ENCODE measurements at places on chromosomes 12 and 14.

- DNase-seq, result no peak
Measured at GRCh38 chr14:36510078-36510799, 9.8 kb downstream of the NKX2-1 start.

- peak; percentile 33 for DNase-seq
Measured at GRCh38 chr12:54360717-54361456, 3.4 kb downstream of the GPR84 start.

DNA sequence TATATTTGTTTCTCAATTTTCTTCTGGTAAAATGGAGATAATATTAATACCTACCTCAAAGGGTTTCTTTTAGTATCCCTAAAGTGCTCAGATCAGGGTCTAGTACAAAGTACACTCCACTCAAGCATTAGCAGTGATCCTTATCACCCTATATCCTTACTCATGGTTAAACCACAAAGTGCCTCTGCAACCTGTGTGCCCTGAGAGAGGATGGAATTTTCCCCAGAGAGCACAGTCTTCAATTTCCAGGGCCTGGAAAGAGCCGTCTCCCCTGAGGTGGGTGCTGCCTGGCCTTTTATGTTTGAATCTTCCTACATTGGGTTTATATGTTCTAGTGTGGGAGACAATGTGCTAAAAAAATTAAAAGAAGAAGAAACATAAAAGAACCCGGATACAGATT lies 183.1 kb upstream of the FBXO33 start:
- no peak for DNase-seq

- no peak for DNase-seq
Measured at GRCh38 chr12:52346593-52346992, 20.7 kb downstream of the KRT85 start.

- DNase-seq, result no peak
Measured at GRCh38 chr12:42180990-42181596, 36.4 kb upstream of the GXYLT1 start.

DNA sequence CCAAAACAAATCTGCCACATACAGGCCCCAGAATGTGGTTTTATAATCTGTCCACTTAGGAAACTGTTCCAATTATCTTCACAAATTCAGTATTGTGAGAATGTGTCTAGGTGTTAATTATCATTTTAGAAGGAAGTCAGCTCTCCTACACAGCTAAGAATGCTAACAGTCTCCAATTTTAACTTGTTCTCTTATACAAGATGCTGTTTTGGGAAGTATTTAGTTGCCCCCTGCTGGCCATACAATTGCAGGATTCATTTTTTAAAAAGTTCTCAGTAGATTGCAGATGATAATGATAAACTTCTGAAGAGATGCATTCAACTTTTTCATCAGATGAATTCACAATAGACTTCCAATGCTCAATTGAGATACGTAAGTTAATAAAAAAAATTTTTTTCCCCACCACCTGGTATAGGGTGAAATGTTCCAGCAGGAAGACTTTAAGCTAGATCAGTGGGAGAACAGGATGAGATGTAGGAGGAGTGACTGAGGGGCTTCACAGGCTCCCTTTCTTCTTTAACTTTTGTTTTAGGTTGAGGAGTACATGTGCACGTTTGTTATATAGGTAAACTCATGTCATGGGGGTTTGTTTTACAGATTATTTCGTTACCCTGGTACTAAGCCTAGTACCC lies 27.3 kb upstream of the OSBPL8 start:
- peak; percentile 30 for DNase-seq

DNA sequence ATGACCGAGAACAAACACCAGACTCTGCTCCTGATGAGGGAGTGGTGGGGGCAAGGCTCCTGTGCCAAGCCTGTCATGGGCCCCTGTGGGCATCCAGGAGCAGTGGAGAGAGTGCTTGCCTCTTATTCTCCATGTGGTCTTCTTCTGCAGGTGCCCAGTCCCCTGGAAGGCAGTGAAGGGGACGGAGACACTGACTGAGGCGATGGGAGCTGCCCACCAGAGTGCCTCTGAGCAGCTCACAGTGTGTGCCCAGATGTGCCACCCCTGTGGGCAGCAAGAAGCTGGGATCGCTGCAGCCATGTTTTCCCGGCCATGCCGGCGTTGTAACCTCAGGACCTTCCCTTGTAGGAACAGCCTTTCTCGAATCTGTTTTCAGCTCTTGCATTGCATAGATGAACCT lies 6.4 kb upstream of the EP400 start:
- DNase-seq, result no peak

DNA sequence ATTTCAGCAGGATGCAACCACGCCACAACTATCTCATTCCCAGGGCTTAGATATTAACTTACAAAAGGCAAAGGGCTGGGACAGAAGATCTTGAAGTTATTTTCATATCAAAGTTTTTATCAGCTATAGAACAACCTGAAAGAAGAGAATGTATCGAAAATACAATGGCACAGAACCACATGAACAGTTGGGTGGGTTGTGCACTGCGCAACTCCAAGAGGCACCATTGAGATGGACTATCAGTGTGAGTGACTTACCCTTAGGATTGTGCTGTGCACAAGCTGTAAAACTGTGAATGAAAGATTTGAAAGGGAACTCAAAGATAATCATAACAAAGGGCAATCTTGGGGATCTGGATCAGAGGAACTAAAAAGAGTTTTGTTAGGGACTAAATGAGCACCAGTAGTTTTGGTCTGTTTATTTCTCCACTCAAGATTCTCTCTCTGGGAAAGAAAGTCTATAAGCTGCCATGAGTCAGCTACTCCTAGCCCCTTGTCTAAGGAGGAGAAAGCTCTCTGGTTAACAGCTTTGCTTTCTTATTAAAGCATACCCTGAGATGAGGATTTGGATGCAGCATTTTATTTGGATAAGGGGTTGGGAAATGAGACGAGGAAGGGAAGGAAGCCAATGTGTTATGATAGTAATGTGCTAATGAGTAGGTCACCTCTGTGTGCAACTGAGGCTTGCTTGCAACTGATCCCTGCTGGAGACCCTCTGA lies 62.2 kb downstream of the TBX5 start:
- no peak for DNase-seq

GRCh38 chr14:75711105-75711795 lies 50.2 kb downstream of the TTLL5 start:
- DNase-seq, result peak; percentile 4

GRCh38 chr12:116266168-116266601 lies 11.3 kb downstream of the MED13L start:
- DNase-seq, result no peak

GRCh38 chr12:80000831-80001230 lies 65.9 kb upstream of the PPP1R12A start:
- DNase-seq, result no peak

DNA sequence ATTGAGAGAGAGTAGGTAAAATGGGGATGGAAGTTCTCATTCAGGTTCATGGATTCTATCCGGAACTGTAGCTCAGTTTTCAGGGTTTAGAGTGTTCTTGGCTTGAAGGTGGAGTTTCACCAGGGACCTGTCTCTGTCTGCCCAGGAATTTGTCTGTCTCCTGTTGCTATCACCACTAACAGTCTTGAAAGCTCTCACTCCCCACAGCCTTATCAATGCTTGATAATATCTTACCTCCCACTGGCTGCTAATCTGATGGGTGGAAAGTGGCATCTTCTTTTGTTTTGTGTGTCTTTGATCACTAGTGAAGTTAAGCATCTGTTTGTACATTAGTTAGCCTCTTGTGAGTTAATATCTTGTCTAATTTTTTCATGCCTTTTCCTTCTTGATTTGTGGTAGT lies 60.3 kb upstream of the TSPAN11 start:
- DNase-seq, result no peak

DNA sequence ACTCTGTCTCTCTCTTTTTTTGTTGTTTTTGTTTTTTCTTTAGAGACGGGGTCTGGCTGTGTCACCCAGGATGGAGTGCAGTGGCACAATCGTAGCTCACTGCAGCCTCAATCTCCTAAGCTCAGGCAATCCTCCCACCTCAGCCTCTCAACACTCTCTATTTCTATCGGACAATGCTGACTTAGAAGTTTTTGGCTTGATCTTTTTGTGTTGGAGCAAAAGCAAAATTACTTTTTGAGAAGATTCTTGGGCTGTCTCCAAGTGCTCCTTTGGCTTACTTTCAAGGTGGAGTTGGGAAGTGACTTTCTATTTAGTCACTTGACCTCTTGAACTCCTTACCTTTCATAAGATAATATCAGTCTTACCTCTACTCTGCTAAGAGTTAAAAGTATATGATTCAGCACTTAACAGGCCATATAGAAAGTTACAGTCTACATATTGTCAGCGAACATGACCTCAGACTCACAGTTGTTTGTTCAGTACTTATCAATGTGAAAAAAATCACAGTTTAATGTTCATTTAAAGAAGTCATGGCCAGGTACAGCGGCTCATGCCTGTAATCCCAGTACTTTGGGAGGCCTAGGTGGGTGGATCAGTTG lies 15.4 kb upstream of the MIA2 start:
- DNase-seq, result no peak

DNA sequence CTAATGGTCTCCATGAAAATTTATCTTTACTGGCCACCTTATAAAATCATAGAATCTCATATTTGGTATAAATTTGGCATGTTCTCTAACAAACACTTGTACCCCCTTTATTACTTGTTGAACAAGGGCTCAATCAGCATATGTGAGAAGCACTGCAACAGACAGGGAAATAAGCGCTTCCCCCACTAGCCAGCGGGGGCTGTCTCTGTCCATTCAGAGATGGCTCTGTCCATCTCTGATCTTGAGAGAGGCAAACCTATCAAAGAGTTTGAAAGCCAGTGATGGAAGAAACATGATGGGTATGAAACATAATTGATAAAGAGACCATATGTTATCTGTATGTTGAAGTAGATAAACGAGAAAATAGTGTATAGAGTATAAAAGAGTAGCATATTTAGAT lies 326.8 kb downstream of the PDZRN4 start:
- no peak for DNase-seq

- peak; percentile 63 for DNase-seq
Measured at GRCh38 chr14:105093431-105094192, 28.4 kb upstream of the GPR132 start.

GRCh38 chr14:63371033-63371432 lies 52.3 kb upstream of the GPHB5 start:
- DNase-seq, result no peak

GRCh38 chr12:45944771-45945170 lies 45.6 kb downstream of the SCAF11 start:
- no peak for DNase-seq

DNA sequence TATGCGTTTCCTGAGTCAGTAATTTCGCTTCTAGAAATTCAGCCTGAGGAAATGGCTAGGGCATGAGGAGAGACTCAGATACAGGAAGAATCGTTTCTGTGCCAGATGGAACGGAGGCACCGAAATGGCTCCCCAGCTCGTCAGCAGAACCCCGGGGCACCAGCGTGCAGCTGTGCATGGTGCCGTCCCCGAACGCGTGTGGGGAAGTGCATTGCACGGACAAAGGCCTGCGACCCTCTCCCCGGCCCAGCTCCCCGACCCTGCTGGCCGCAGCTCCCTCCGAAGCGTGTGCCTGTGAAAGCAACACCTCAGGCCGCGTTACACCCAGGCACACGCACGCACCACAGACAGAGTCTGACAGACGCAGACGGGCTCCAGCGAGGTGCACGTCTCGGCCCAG lies 82.9 kb downstream of the NOC4L start:
- no peak for DNase-seq

DNA sequence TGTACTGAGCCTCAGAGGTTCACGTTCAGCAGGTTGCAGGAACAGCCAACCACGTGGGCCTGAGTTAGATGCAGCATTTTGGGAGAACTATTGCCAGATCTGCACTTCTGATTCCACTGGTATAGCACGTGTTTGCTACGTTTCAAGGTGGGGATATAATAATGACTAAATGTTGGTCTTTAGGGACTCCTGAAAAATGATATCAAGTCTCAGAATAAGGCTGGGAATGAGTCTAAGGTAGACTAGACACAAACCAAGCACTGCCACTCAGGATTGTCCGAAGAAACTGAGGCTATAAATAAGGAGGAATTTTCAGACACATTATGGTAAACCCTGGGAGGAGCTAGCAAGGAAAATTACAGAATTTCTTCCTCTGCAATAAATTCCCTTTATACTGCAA lies 98.1 kb downstream of the ESR2 start:
- DNase-seq, result no peak

DNA sequence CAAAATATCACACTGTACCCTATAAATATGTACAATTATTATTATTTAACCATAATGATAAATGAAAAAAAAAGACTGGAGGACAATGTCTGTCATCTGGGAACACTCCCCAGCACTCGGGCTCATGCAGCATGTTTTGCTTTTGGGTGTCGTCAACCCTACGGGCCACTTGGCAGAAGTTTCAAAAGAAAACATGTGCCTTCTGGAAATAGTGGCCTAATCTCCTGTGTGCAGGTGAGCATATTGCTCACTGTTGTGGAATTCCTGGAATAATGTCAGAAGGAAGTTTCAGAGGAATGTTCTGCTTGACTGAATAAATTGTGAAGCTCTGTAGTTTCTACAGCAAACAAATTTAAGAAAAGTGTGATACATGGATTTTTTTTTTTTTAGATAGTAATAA lies 298.3 kb downstream of the SSPN start:
- no peak for DNase-seq

- DNase-seq, result no peak
Measured at GRCh38 chr14:32381869-32382268, 52.8 kb downstream of the AKAP6 start.

- no peak for DNase-seq
Measured at GRCh38 chr12:84874125-84874824, 38.3 kb downstream of the SLC6A15 start.

- no peak for DNase-seq
Measured at GRCh38 chr14:104048758-104049507, 36.6 kb upstream of the ASPG start.

- no peak for DNase-seq
Measured at GRCh38 chr14:81517798-81518398, 15.8 kb downstream of the SEL1L start.

- no peak for DNase-seq
Measured at GRCh38 chr14:87656315-87656714, 336.7 kb downstream of the GALC start.

DNA sequence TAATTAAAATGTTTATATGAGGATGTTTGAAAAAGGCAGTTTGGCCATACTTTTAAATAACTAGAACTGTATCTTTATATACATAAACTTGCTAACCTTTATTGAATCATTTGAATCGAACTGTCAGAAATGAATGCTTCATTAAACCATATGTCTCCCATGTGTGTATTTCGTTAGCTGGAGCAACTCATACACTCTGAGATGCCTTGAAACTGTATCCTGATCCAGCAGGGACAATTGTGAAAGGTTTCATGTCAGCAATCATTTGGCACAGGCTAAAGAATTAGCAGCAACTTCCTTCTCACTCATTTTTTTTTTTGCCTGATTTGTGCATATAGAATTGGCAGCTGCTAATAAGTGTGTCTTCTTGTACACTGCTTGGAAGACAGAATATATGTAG lies 109.9 kb downstream of the NAV3 start:
- DNase-seq, result no peak

- DNase-seq, result no peak
Measured at GRCh38 chr12:104925501-104925900, 32.6 kb downstream of the SLC41A2 start.

- DNase-seq, result no peak
Measured at GRCh38 chr12:39278426-39278825, 164.5 kb downstream of the KIF21A start.

GRCh38 chr12:105812366-105812765 lies 326.4 kb downstream of the NUAK1 start:
- DNase-seq, result no peak

- no peak for DNase-seq
Measured at GRCh38 chr12:27951898-27952297, 20.6 kb downstream of the PTHLH start.

Measured in activated gamma-delta T cell treated with Interleukin-2 at 50 U/mL for 16 hours (primary cell).